ENCODE measurements at places on chromosomes 3 and 15.

DNA sequence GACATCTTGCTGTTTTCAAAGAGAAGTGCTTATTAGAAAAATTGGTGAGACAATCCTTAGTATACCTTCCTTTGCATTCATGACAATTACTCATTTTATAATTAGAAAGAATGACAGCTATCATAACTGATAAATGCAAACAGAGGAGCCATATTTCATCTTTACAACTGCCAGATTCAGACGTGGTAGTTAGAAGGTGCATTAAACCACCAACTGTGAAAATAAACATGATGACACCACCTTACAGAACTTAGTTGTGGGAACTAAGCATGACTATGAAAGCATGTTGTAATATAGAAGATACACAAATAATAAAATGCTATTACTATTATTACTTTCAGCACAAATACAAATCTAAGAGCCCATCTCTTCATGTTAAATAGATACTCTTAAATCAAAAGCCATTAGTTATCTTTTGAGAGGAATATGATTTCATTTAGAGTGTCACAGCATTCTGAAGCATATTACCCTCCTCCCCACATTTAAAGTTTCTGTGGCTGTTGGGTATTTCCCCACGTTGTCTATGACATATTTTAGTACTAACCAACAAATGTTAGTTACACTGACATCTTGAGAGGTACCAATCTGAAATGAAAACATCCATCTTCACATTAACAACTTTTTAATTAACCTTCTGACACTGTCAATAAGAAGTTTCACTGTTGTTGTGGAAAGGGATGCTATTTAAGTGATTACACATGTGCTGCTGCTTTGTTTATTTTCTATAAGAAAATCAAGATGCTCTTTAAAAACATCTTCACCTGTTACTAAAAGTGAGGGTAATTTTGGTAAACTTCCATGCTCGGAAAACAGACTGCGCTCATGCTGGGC, 163.8 kb downstream of the LSAMP start:
- no peak for DNase-seq

DNA sequence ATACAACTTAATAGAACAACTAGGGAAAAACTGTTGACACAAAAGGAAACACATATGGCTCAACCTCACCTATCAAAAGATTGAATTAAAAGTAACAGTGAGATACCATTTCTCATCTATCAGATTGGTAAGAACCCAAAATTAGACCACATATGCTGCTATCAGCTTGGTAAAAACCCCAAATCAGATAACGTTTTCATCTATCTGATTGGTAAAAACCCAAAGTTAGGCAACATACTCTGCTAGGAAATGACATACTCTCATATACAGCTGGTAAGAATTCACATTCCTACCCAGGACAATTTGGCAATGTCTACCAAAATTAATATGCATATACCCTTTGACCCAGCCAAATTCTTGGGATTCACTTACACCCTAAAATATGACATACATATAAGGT, 26.3 kb downstream of the NRG4 start:
- no peak for DNase-seq

DNA sequence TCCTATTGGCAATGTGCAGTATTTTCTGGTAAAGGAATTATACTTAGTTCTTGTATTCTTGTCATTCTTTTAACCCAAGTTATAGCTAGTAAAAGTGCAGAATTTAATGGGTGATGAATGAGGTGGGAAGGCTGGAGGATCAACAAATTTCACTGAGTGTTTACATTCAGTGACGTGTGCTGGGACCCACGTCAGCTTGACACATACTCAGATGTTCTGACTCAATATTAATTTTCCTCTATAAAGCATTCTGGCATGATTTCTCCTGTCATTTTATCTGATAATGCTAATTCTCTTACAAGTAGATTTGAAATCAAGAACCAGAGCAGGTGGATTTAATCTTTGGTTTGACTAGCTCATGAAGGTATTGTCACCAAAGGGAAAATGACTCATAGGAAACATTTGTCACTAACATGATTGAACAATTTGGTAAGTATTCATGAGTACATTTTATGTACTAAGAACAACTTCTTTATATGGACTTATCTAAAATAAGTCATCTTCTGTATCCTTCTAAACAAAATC, 71.0 kb upstream of the SYNPR start:
- DNase-seq = no peak

DNA sequence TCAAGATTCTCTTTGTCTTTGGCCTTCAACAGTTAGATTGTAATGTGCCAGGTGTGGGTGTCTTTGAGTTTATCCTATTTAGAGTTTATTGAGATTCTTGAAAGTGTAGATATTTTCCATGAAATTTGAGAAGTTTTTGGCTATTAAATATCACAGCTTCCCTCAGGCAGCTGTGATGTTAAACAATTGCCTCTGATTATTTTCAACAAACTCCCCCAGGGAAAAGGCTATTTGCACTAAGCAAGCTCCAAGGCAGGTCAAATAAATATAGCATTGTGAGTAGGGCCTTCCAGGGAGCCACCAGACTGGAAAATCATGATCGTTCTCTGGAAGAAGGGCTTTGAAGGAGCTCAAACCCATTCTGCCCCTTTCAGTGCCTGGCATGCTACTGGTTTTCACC, 107.0 kb downstream of the EEFSEC start:
- DNase-seq = no peak

DNA sequence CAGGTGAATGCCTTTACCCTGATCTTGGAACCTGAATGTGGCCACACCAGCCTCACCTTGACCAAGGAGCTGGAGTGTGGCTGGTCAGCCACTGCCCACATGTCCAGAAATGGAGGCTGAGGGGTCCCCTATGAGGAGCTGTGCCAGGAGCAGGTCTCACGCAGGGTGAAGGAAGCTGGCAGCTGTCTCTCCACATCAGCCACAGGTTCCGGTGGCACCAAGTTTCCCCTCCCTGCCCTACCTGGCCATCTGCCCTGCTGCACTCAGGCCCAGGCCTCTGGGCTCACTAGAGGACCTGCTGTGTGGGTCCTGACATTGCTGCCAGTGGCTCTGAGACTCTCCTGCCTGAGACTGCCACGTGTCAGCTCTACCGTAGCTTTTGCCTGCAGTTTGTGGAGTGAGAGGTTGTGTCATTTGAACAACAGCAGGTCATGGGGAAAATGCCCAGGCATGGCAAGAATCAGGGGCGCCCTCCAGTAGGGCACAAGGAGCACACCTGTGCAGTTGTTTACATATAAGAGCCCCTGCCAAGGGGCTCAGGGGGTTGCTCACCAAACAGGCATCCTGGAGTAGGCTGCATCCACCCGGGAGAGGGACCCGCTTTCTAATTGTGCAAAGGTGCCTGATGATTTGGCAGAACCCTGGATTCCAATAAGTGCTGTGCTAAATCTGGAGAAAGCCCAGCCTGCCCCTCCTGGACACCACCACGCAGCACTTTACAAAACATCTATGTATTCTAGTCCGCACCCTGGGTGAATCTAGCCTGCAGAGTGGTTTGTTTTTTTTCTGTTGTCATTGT, 258.5 kb upstream of the TLE3 start:
- DNase-seq = no peak

DNA sequence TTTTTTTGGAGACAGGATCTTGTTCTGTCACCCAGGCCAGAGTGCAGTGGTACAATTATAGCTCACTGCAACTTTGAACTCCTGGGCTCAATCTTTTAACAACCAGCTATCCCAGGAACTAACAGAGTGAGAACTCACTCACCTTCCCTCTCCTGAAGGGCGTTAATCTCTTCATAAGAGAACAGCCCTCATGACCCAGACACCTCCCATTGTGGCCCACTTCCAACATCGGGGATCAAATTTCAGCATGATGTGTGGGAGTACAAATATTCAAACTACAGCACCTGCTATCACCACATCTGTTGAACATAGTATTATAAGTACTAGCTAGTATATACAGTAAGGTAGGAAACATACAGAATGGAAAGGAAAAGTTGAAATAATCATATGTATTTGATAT, 132.5 kb downstream of the DOCK3 start:
- no peak for DNase-seq

- DNase-seq = no peak
These were observed 7.5 kb downstream of the SETD2 start for GRCh38 chr3:47156396-47156795.

DNA sequence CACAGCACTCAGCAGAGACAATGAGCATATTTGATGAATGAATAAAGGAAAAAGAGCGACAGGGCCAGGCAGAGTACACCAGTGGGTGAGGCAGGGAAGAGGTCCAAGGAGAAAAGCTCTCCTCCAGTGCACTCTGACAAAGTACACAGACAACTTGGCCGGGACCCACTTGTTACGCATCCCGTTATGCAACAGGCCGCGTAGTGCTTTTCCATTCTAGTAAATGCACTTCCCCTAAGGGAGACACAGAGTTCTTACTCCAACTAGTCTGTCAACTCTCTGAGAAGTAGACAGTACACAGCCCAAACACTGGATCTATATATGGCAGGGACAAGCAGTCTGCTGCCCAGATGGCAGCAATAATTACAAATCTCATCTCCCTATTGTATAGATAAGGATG, 18.5 kb downstream of the LARP6 start:
- no peak for DNase-seq

DNA sequence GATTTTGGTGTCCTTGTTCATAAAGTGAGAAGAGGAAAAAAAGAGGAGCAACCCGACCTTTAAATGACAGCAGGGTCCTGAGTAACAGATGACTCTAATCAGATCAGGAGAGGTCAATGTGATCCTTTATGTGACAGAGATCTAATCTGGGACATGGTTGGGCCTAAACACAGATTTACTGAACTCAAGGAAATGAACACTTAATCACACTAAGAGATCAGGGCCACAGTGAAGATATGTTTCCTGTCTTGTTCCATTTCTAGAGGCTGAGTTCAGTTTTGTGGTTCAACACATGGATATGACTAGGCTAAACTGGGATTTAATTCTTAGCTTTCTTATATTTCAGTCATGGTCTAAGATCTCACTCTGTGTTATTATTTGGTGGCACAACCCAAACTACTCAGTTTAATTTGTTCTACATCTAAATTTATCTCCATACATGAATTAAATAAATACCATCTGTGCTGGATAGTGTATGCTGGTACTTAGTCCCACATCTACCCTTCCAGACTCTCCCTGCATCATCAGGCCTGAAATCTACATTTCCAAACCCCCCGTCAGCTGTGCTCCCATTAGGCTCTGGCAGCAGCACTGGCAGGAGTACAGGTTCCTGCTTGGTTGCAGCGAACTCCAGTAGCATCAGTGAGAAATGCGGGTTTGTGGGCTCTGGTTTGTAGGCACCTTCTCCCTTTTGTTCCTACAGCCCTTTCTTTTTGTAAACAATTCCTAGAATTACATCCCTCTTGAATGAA, 22.6 kb downstream of the SFMBT1 start:
- DNase-seq = no peak

DNA sequence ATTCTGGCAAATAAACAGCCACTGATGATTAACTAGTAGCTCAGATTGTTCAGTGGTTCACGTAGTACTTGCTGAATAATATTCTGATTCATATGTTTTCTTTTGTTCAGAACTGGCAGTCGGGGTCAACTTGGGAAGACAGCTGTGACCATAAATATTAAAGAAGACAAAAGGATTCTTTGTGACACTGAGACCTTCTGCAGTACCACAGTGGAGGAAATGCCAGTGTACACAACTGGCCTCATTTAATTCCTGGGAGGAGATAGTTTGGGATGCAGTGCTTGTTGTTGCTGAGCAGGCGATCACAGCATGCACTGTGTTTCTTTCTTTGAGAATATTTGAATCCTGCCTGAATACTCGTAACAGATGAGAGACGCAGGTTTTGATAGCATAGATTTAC, 26.7 kb upstream of the MCF2L2 start:
- DNase-seq = no peak

DNA sequence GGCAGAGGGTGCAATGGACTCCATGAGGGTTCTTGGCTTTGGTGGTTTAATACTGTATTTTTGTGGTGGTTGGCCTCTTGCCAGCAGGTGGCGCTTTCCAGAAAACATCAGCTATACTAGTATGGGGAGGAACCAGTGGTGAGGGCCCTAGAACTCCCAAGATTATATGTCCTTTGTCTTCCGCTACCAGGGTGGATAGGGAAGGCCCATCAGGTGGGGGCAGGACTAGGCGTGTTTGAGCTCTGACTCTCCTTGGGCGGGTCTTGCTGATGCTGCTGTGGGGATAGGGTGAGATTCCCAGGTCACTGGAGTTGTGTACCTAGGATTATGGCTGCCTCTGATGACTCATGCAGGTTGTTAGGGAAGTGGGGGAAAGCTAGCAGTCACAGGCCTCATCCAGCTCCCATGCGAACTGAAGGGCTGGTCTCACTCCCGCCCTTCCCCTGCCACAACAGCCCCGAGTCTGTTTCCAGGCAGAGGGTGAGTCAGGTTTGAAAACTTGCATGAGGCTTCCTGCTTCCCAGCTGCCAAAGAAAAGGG, 357.7 kb downstream of the OTOL1 start:
- peak; percentile 49 for DNase-seq

DNA sequence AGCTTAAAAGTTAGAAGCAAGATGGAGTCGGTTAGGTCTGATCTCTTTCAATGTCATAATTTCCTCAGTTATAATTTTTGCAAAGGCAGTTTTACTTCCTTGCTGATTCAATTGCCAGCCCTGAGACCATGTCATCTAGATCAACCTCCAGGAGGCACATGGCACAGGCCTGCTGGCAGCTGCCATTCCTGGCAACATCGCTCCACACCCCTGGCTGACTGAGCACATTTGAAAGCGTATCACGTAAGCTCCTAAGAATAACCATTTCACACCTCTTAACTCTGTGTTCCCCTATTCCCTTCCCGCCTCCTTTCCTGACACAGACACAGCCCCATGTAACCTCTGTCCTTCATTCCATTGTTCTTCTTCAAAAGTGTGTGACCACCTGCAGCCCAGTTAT, 313.9 kb upstream of the CTNNB1 start:
- DNase-seq = no peak

GRCh38 chr3:58287354-58287753, 18.7 kb upstream of the RPP14 start:
- no peak for DNase-seq

DNA sequence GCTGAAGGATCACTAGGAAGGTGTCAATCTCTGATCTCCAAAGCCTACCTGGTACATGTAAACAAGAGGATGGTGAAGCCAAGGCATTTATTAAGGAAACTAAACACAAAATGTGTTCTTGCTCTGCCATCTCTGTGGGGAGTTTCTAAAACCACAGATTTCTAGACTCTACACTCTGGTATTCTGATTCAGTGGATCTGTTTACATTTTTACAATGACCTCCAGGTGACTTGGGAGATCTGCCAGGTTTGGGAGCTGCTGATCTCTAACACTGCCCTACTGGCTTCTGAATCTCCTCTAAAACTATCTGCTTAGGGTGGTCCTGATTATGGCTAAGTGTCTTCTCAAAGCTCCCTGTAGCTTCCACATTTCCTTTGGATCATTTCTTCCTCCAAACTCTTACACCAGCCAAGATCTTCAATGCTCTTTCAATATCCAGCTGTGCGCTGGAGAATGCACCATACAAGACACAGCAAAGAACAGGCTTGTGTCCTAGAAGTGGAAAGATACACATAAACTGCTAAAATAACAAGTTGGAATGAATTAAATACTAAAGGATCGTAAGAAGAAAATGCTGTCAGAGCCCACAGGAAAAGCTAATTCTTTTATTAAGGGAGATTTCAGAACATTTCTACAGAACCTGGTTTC, 72.7 kb downstream of the GREM1 start:
- DNase-seq = no peak

GRCh38 chr3:170386468-170386867, 29.0 kb downstream of the SKIL start:
- DNase-seq = no peak

- DNase-seq = peak; percentile 6
These were observed 83.3 kb downstream of the EDEM1 start for GRCh38 chr3:5270666-5271371.

Measured in suppressor macrophage (primary cell).